ENCODE measurements at places on chromosomes 5 and 9.

DNA sequence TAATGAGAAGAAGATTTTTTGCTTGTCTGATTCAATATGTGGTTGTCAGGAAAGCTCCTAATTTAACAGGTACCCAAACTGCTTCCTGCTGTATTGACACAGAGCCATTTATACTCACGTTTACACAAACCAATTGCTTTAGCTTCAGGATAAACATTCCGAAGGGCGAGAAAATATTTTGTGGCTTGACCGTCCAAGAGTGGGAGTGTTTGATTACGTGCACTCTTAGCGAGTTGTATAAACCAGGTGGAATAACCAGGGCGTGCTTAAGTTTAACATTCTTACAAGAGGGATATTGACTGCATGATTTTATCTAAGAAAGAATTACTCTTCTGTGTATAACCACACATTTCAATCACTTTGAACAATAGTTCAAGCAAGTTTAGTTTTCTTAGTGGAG, 278.7 kb upstream of the TYRP1 start:
- no peak for DNase-seq

- DNase-seq: no peak
Measured at GRCh38 chr9:89790542-89791109, 185.8 kb downstream of the GADD45G start.

- no peak for DNase-seq
Measured at GRCh38 chr5:162288647-162289296, 221.2 kb downstream of the GABRG2 start.

DNA sequence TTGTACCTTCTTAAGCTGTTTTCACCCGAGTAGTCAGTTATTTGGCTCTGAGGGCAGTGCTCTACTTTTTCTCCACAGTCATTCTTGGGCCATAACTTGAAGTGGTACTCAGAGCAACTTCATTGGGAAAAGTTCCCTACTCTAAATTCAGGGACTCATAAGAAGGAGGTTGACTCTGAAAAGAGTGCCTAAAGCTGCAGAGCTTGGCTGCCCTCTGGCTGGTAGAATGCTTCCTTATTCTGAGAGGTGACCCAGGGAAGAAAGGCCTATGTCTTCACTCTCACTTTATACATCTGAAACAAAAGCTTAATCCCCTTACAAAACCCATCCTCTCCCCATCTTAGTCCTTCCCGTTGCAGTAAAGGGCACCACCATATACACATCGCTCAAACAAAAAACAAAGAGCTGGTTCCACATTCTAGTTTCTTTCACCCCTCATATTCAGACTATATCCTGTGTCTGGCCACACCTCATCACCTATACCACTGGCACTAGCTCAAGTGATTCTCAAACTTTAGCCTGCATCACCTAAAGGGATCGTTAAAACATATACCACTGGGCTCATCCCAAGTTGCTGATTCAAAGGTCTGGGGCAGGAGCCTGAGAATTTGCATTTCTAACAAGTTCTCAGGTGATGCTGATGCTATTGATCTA, 7.9 kb downstream of the IGIP start:
- no peak for DNase-seq

DNA sequence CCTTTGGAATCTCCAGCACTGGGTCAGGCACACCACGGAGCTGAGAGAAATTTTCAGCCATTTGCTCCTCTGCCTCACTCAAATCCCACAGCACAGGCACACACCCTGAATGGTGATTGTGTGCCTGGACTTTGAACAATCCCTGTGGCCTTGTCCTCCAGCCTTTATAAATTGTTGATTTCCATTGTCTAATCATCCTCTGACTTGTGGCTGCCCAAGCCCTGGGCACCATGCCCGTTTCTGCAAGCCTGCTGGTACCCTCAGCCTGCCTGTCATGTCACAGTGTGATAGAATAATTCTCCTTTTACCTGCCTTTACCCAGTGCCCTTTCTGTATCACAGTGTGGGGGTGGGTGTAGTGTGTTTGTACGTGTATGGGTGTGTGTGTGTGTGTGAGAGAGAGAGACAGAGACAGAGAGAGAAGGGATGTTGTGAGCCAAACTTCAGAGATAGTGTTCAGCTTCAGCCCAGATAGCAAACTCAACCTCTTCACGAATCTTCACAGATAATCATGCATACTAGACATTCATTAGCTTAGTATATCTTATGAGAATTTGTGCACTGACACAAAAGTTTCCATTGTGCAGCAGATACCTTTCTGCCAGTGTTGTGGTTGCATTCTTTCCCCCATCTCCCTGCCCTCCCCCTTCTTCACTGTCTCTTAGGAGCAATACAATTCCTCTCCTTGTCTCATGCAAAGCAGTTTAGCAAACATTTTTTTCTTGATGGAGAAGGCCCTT, 27.8 kb upstream of the SLC44A1 start:
- no peak for DNase-seq

- no peak for DNase-seq
Measured at GRCh38 chr9:98220911-98221310, 28.5 kb upstream of the CORO2A start.

- no peak for DNase-seq
Measured at GRCh38 chr9:89695441-89695891, 90.7 kb downstream of the GADD45G start.

DNA sequence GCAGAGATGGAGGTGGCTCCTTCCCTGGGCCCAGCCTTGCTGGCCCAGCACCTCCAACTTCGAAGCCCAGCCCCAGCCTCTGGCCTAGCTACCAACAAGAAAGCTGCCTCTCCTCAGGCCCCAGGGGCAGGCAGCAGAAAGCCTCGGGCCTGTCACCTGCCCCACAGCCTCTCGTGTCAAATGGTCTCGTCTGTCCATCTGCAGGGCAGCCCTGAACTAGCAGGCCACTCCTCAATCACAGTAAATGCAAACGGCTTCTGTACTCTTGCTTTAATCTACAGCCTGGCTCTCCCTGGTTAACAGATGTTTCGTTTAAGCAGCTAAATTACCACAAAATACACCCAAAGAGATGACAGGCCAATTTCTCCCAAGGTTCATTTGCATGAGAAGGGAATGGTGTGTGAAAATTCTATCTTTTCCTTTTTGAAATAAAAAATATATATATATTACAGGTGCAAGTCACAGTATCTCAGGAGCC, 21.5 kb downstream of the VAV2 start:
- no peak for DNase-seq

- DNase-seq: no peak
Measured at GRCh38 chr9:16458696-16459420, 411.6 kb downstream of the BNC2 start.

GRCh38 chr5:17230808-17231525, 13.5 kb downstream of the BASP1 start:
- no peak for DNase-seq

DNA sequence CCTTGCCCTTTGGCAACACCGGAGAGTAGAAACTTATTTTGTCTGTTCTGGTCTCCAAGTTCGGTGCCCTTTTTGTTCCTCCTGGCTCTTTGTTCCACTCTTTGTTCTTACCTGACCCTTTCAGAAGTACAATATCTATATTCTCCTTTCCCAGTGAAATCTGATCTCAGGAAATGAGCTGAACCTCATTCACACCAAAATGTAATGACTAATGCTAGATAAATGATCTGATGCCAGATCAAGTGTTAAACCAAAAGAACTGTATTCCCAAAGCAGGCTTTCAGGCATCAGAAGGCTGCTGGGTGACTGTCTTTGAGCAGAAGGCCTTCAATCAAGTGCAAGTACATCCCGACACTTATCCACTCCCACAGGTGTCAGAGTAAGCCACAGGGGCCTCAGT, 156.4 kb downstream of the SPOCK1 start:
- DNase-seq: no peak

DNA sequence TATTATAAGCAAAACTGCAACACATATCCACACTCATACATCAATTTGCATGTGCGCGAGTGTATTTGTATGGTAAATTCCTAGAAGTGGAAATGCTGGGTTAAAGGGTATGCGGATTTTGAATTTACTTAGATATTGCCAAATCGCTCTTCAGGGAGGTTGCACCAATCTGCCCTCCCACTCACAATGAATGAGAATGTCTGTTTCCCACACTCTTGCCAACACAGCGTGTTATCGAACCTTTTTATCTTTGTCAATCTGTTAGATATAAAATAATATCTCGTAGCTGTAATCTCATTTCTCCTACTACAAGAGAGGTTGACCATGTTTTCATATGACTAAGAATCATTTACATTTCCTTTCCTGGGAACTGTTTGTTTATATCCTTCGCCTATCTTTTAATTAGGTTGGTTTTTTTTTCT, 35.7 kb downstream of the LHX2 start:
- DNase-seq: no peak

- no peak for DNase-seq
Measured at GRCh38 chr9:137784046-137784445, 93.5 kb upstream of the CACNA1B start.

GRCh38 chr5:154260224-154260927, 69.8 kb downstream of the GALNT10 start:
- DNase-seq: no peak

GRCh38 chr5:42507451-42508097, 84.3 kb downstream of the GHR start:
- no peak for DNase-seq

DNA sequence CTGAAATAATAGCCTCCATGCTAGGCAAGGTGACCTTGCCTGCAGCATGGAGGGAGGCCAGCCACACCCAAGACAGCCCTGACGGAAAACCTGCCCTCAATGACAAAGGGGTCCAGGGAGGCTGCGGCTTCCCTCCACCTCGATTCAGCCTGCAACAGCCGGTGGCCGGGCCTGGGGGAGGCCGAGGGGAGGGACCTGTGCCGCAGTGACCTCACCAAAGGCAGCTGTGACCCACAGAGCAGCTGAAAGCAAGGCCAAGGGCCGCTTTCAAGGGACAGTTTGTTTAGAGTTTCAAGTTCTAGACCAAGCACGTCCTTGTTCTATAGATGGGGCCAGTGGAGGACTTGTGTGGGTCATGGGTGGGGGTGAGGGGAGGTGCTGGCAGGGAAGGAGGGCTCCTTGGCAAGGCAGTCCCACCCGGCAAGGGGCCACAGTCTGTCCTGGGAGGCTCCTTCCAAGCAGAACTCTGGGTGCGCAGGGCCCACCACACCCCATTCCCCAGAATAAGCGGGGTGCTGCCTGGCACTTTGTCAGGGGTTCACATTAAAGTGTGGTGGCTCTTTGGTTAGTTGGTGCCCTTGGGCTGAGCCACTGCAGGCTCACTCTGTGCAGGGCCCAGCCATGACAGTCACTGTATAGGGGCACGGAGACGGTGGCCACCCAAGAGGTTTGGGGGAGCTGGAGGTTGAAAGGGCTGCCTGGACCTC, 226.5 kb downstream of the FANCC start:
- DNase-seq: no peak

DNA sequence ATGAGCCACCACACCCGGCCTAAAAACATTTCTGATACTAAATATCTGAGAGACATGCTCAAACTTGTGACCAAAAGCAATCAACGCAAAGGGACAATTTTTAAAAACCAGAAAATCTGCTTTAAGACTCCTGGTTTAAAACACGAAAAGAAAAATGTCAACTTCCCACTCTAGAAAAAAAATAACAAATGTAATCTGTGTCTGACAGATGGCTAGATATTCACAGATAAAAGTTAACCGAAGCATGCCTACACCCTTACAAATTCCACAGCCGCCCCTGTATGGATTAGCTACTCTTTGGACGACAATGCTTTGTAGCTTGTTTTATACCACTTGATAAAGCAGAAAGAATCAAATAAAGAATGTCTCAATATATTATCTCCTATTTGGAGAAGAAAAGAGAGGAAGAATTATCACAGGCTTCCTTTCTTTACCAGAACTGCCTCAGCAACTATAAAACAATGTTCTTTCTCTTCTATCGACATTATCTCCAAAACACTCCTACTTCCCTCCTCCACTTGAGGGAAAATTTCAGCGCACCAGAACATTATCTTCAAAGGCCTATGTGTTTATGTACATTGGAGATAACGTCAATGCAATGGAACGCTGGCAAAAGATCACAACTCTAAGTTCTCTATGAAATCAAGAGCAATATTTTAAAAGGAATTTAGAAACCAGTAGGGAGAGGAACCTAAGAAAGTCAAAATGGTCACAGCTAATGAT, 26.2 kb downstream of the CEMIP2 start:
- DNase-seq: no peak

GRCh38 chr9:68653141-68653595, 51.9 kb upstream of the PIP5K1B start:
- no peak for DNase-seq

DNA sequence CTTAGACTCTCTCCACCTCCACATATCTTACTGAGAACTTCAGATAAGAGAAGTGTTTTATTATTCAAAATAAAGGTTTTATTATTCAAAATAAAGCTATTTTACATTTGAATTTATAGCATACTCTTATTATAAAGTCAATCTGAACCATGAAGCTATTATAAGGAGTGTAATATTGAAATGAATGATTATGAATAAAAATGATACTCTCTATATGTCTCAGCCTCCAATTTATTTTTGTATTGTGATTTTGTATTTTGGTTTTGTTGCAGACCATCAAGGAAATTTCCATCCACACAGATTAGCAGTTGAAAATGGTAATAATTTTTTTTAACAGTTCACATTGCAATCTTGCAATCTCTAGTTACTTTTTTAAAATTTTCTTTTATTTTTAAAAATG, 10.2 kb downstream of the FOCAD start:
- no peak for DNase-seq

DNA sequence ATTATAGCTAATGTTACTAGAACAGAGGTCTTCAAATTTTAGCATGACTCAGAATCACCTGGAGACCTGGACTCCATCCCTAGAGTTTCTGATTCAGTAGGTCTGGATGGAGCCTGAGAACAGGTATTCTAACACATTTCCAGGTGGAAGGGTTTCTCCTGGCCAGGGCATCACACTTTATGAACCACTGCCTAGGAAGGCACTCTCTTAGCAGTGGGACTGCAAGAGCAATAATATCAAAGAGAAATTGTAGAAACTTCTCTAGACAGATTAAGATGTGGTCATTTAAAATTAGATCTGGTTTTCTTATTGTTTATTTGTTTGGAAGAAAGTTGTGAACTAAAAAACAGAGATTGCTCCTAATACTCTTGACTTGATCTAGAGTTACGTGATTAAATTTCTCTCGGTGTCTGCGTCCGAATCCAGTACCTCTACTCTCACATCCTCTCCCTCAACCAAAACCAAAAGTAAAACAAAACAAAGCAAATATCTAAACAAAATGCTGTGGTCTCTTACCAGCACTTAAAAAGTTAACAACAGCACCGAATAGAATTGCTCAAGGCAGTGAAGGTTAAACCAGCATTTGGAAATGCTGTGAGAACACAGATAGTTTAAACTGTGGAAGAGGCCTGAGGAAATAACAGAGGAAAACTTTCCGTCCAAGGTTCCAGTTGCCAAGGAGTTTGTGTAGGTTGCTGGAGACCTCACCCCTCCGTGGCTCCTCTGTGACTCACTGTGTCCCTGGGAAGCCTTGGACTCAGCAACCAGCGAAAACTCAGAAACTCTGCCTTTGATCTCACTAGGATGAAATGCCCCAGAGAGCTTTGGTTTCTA, 193.4 kb downstream of the ARRDC3 start:
- DNase-seq: peak; percentile 78

GRCh38 chr9:69299826-69300225, 25.2 kb upstream of the ENTREP1 start:
- DNase-seq: no peak

- no peak for DNase-seq
Measured at GRCh38 chr5:31711935-31712592, 73.1 kb downstream of the PDZD2 start.
